ENCODE measurements at places on chromosomes 4 and X. TPM values are rescaled to one million over a fixed set of nuclear protein-coding genes. Genes with fewer than 3 reads are reported as not detected.

DNA sequence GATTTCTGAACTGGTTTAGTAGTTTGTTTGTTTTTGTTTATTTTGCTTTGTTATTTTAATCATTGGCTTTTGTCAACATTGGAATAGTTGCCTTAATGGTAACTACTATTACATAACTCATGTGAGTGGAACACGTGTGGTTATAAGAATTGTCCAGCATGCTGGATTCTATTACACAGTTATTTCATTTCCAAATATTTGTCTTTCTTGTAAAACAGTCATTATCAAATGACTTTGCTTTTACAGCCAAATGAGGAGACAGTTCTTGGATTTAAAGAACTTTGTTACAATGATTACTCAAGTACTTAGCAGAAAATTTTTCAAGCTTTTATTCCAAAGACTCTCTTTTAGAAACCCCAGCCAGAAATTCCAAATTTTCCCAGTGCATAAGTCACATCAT, 516.1 kb upstream of the MAGEB2 start:
- no peaks in the 10 kb centered on the region for H3K4me1 ChIP-seq
- no peaks in the 10 kb centered on the region for H3K27me3 ChIP-seq
- no peak for DNase-seq
- H3K4me3 ChIP-seq, result no peak overlapping the region

GRCh38 chr4:48974979-48975640, 11.0 kb upstream of the CWH43 start:
- H3K36me3 ChIP-seq, result no peaks in the 10 kb centered on the region
- peaks cover 31% of the 10 kb centered on the region for H3K27me3 ChIP-seq
- DNase-seq, result no peak
- no peaks in the 10 kb centered on the region for H3K4me1 ChIP-seq

GRCh38 chrX:155127940-155128339, 56.6 kb downstream of the BRCC3 start:
- DNase-seq, result no peak
- no peaks in the 10 kb centered on the region for H3K27me3 ChIP-seq
- no peaks in the 10 kb centered on the region for H3K36me3 ChIP-seq
- H3K4me1 ChIP-seq, result no peaks in the 10 kb centered on the region

DNA sequence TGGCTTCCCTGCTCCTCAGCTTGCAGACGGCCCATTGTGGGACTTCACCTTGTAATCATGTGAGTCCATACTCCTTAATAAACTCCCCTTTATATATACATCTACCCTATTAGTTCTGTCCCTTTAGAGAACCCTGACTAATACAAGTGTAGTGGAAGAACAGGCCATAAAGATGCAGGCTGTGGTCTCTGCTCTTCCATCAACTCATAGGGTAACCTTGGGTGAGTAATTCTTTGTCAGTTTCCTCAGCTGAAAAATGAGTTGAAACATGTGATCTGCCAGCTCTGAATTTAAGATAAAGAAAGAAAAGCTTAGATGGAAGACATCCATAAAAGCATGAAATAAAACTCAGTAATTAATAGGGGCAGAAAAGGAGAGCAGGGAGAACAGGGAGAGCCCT, 103.6 kb downstream of the ENOX2 start:
- H3K4me1 ChIP-seq, result no peaks in the 10 kb centered on the region
- DNase-seq, result no peak
- H3K4me3 ChIP-seq, result no peak overlapping the region
- H3K36me3 ChIP-seq, result no peaks in the 10 kb centered on the region

- no peaks in the 10 kb centered on the region for H3K36me3 ChIP-seq
- DNase-seq, result no peak
- H3K4me3 ChIP-seq, result no peak overlapping the region
- H3K27me3 ChIP-seq, result no peaks in the 10 kb centered on the region
- H3K27ac ChIP-seq, result no peak overlapping the region
Observed at GRCh38 chr4:107492566-107492965, 227.5 kb downstream of the PAPSS1 start.

DNA sequence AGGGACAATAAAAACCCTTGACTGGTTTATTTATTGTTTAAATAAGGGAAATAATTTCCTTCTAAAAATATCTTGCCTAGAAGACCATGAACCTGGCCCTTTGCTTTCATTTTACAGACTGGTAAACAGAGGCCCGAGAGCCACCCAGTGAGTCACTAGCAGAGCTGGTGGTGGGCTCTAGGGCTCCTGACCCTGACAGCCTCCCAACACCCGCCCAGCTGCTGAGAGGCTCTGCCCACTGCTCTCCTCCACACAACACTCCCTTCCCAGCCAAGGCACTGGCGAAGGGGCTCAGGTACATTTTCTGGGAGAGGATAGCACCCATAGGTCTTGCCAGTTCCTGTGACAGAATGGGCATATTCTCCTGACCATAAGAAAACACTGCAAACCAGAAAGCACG, 18.1 kb upstream of the PPEF2 start:
- H3K27ac ChIP-seq, result no peak overlapping the region
- H3K36me3 ChIP-seq, result peaks cover 4% of the 10 kb centered on the region
- no peaks in the 10 kb centered on the region for H3K27me3 ChIP-seq
- H3K4me3 ChIP-seq, result no peak overlapping the region
- no peaks in the 10 kb centered on the region for H3K4me1 ChIP-seq
- DNase-seq, result no peak

- no peak overlapping the region for H3K4me3 ChIP-seq
- H3K36me3 ChIP-seq, result no peaks in the 10 kb centered on the region
- DNase-seq, result no peak
- no peak overlapping the region for H3K27ac ChIP-seq
- H3K4me1 ChIP-seq, result no peaks in the 10 kb centered on the region
- no peaks in the 10 kb centered on the region for H3K27me3 ChIP-seq
Observed at GRCh38 chrX:149079805-149080406, 425.2 kb downstream of the IDS start.

Gene THAP9
- 14.4 TPM for total RNA-seq

Gene LYAR
- total RNA-seq, result 23.7 TPM

All from endodermal cell (in vitro differentiated cells).